ENCODE measurements at places on chromosomes 7 and 10.

GRCh38 chr7:155543011-155543876, 3.1 kb downstream of the CNPY1 start:
- DNase-seq = no peak

DNA sequence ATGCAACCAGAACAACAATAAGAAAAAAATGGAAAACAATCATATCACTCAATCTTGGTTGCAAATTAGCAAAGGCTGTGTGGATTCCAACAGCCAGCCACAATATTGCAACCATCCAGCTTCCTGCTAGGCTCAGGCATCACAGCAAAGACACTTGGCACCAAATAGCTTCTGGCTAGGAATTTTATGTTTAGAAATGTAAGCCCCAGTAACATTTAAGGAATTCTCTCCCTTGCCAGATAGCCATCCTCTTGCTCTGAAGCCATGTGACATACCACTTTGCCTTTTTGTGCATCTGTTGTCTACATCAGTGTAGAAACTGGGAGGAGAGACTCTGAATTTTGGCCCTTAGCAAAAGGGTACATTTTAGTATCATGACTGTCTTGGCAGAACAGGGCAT, 22.2 kb downstream of the MKX start:
- no peak for DNase-seq

GRCh38 chr7:49579408-49579807, 194.0 kb upstream of the VWC2 start:
- DNase-seq = no peak

DNA sequence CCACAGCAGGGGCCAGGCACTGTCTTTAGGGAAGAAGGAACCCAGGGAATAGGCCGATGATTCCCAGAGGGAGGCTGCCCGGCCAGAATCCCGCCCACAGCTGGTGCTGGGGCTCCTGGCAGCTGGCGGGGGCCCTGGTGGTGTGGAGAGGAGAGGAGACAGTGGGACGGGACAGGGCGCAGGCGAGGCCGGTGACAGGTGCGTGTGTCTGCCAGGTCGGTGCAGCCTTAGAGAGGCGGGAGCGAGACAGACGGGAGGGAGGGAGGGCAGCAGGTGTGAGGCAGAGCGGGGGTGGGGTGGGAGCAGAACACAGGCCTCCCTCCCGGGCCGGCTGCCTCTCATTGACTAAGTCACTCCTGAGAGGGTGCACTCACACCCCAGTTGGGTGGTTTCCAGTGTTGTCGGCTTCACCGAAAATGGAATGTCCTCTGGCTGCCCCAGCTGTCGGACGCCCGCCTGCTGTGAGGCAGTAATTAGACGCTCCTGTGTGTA, 55.2 kb downstream of the ELFN1 start:
- DNase-seq = no peak

DNA sequence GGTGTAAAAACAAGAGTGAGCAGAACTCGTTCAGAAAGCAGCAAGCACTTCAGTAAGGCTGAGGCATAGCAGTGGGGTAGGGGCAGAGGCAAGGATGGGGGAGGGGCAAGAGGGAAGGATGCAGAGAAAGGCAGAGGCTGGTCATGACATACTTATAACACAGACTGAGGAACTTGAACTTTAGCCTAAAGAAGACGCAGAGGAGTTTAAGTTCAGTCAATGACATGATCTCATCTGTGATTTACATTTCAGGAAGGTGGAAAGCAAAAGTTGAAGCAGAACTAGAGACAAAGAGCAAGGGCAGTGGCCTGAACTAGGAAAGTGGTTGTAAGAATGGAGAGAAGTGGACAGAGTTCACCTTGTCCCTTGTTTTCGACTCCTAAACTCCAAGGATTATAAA, 15.8 kb downstream of the MACC1 start:
- no peak for DNase-seq

- DNase-seq = no peak
Observed at GRCh38 chr10:114575417-114576131, 82.5 kb downstream of the ABLIM1 start.
